GM20000 (cell line): ENCODE measurements at places on chromosomes 12 and 14.

- DNase-seq, result no peak
Observed at GRCh38 chr12:81949416-81949815, 190.3 kb upstream of the PPFIA2 start.

- no peak for DNase-seq
Observed at GRCh38 chr12:129826273-129826672, 77.6 kb downstream of the TMEM132D start.

- DNase-seq, result no peak
Observed at GRCh38 chr14:76131071-76131965, 20.4 kb upstream of the GPATCH2L start.

DNA sequence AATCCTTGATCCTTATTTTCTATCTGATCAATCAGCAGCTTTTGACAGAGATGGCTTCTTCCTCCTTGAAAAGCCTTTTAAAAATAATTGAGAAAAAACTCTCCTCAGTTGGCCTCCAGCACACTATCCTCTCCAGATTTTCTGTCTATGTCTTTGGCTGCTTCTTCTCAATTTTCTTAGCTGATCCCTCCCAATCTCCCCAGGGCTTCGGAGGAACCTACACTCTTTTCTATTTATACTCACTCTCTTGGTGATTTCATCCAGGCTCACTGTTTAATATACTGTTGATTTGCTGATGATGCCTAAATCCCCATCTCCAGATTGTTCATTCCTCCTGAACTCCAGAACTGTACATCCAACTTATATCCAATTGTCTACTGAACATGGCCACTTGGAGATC is 54.8 kb downstream of the RDH12 start:
- no peak for DNase-seq

- DNase-seq, result no peak
Observed at GRCh38 chr14:101789222-101789621, 27.7 kb downstream of the PPP2R5C start.

GRCh38 chr14:61219673-61220072 is 61.5 kb downstream of the TMEM30B start:
- DNase-seq, result no peak

DNA sequence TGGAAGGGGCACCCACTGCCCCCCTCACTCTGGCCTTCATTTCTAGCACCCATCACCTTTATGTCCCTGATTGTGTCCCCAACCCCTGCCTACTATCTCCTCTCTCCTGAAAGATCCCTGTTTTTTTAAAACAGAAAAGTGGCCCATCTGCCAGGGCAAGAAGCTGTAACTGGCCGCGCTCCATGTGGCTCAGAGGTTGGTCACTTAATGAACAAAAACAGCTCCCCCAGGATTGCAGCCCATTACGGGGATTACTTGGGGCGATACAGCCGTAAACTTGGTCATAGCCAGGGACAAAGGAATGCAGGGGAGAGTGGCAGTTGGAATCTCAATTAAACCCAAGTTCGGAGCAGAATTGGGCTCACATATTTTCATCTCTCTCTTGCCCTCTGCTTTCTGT is 34.8 kb upstream of the VSX2 start:
- DNase-seq, result no peak

DNA sequence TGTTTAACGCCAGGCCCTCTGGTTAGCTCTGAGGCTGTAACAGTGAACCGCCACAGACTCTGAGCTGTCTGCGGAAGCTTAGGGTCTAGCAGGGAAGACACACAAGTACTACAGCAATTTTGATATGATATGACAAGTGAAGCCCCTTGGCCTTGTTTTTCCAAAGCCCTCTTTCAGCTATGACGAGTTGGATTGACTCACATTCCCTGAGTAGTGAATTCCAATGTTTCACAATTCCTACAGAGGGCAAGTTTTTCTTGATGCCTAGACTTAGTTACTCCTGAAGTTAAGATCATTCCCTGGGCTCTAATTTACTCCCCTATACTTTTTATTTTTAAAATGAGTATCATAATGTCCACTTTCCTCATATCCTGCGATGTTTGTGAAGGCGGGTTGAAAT is 53.3 kb upstream of the CISTR start:
- DNase-seq, result no peak

DNA sequence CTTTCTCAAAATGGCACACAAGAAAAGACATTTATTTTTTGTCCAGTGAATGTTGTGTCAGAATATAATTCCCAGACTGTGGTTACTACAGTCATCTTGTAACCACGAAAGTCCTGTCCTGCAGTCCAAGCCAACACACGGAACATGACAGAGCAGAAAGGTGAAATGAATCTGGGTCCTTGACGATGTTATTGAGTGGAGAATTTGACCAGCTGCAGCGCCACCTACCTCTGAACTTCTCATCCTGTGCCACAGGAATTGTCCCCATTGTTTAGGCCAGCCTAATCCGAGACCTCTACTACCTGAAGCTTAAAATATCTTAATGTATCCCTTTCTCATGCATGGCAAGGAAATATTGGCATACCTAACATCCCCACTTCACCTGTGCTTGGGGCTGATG is 64.1 kb upstream of the OTX2 start:
- DNase-seq, result peak; percentile 10

DNA sequence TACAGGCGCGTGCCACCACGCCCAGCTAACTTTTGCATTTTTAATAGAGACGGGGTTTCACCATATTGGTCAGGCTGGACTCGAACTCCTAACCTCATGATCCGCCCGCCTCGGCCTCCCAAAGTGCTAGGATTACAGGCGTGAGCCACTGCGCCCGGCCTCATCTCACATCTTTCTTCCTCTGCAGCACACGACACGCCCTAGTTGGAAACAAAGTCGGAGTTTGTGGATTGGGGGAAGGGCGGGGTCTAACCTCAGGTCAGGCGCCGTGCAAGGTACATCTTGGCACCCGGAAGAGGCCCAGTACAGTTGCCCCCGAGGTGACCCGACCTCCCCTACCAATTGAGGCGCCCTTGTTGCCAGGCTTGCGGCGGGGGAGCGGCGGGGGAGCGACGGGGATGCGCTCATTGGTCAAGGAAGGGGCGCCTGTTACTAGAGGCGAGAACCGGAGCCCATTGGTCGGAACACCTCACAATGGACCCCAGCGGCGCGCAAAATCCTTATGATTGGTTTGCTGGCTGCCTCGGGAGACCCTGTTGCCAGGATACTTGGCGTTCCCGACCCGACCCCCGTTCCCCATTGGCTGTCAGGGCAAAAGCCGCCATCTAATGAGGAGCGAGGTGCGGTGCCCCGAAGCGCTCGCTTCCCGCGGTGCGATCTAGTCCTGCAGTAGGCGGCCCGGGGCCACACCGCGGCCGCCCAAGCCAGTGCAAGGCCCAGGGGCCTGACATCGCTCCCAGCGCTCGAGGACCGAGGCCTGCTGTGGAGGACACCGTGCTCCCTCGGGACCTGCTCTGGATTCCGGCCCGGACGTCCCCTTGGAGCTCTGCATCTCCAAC is at the start of gene REC8:
Gene REC8, plus strand, starts transcription at position 659 of the 839 bp plus-strand sequence. CDS start 473 bp downstream, outside the sequence.
- peak; percentile 94 for DNase-seq

DNA sequence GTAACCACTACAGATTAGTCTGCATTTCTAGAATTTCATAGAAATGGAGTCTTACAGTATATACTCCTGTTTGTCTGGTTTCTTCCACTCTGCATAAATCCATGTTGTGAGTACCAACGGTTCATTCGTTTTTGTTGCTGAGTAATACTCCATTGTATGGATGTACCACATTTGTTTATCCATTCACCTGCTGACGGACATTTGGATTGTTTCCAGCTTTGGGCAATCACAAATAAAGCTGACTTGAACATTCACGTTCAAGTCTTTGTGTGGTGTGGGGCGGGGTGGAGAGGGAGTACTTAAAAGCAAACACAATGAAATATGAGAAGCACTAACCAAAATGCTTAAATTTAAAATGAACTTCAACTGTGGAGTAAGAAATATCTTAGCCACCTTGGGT is 7.1 kb downstream of the HECTD4 start:
- DNase-seq, result no peak

GRCh38 chr12:25382311-25383106 is 131.8 kb upstream of the KRAS start:
- no peak for DNase-seq

DNA sequence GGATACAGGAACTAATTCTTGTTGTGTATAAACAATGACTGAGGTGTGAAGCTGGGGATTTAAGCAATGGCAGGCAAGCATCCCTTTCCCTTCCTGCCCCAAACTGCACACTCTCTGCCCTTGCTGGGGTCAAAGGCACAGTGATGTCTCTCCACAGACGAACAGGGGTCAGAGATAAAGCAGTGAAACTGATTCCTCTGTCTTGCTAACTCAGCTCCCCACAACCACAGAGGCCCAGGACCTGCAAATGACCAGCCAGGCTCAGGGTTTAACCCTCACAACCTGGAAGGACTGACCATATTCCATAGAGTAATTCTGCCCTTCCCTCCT is 67.2 kb downstream of the CCDC88C start:
- DNase-seq, result no peak

GRCh38 chr14:61452452-61452851 is 131.1 kb downstream of the PRKCH start:
- DNase-seq, result no peak

DNA sequence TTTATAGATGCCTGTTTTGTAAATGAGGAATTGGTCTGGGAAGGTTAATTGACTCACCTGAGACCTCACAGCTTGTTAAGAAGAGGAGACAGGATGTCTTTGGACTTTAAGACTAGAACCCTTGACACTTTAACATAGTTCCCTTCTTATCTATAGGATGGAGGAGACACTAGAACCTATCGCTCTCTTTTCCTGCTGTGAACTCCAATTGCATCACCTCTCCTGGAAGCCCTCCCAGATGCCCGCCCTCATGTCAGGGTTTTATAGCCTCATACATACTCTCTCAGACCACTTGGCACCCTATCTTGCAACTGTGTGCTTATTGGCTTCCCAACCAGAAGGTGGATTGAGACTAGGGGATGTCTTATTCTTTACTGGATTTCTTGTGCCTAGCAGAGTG is 2.5 kb upstream of the CTDSP2 start:
- no peak for DNase-seq

- DNase-seq, result no peak
Observed at GRCh38 chr12:112615196-112615595, 176.4 kb upstream of the RPH3A start.

- no peak for DNase-seq
Observed at GRCh38 chr14:89394972-89395371, 22.1 kb downstream of the FOXN3 start.

- no peak for DNase-seq
Observed at GRCh38 chr12:74170645-74171477, 366.8 kb upstream of the ATXN7L3B start.

- DNase-seq, result no peak
Observed at GRCh38 chr12:62844915-62845314, 90.0 kb downstream of the PPM1H start.

GRCh38 chr12:75207338-75208083 is 2.1 kb downstream of the KCNC2 start:
- peak; percentile 17 for DNase-seq

DNA sequence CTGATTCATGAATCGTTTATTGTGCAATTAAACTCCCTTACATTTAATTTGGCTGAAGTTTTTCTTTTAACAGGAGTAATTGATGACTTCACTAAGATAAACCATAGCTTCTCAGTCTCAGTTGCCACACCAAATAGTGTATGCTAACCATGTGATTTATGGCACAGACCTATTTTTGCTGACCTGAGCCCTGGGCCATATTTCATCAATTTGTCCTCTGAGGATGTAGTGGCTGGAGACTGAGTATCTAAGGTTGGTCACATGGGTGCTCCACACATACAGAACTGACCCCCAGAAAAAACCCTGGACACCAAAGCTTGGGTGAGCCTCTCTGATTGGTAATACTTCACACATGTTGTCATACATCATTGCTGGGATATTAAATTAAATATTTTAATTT is 255.1 kb downstream of the NEDD1 start:
- no peak for DNase-seq

- DNase-seq, result no peak
Observed at GRCh38 chr14:56708704-56709103, 101.6 kb downstream of the OTX2 start.

GRCh38 chr14:25759256-25759655 is 709.3 kb upstream of the STXBP6 start:
- no peak for DNase-seq

DNA sequence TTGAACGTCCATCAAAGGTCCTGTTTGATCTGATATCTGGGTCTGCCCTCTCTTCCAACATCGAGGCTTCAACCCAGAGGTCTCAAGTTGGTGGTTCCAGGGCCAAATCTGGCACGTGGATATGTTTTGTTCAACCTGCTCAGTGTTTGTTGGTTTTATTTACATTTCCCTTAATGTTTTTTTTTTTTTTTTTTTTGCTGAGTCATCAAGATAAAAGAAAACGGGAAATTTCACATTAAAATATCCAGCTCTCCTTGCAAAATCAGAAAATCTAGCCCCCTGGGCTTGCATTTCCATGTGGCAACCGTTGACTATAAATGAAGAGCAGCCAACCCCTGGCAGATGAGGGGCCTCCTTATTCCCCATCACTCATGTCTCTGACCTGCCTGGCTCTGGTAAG is 765.6 kb upstream of the TBX3 start:
- DNase-seq, result no peak

DNA sequence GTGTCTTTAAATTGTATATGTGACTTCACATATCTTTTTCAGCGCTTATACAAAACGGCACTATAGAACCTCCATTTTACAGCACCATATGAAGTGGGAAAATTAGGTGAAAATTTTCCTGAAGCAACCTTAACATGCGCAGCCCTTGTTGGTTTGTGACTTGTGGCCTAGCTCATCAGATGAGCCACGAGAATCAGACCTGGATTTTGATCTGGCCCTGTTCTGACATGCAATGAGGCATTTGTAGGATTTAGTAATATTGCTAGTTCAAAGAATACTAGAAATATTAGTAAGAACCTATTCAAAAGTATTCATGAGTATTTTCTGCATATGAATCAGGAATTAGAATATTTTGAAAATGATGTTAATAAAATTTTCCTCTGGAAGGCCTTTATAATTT is 2.9 kb downstream of the CDKN1B start:
- no peak for DNase-seq

DNA sequence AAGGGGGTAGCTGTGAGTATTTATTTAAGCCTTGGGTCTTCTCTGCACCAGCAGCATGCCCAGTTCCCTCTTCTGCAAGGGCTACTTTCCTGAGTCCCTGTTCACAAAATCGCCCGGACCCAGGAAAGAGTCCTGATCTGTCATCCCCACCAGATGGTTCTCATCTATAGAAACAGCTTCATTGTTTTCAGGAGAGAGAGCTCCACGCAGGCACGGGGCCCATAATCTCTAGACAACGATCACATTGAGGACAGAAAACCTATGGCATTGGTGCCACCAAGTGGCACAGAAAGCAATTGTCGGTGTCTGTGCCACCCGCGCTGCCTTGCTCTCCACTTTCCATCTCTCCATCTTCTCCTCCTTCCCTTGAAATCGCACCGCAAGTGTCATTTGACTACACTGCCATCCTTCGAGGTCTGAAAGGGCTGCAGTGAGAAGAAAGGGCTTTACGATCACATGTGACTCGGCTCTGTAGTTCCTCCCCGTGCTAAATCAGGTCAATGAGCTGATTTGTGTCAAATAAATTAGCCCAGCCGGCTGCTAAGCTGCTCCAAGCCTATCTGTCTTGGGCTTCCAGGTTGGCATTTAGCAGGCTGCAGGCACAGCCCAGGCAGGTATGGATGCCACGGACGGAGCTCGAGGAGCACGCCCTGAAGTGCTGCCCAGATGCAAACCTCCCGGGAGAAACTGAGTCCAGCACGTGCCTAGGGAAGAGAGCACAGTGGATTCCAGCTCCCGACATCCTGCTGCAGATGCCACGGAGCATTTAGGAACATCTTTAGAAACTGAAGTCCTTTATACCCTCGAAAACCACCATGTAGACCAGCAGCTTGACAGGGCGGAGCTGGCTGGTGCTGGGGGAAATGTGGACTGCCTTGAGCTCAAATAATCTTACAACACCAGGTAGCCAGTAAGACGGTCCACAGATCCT is 28.8 kb downstream of the SPRING1 start:
- peak; percentile 47 for DNase-seq
